ENCODE measurements at places on chromosomes 4 and X. TPM values are rescaled to one million over a fixed set of nuclear protein-coding genes. Genes with fewer than 3 reads are reported as not detected.

MAOA gene
- total RNA-seq = 23.3 TPM

- no peak for DNase-seq
Observed at GRCh38 chr4:163566257-163566796, 71.8 kb downstream of the TMA16 start.

- no peak for DNase-seq
Observed at GRCh38 chr4:7757501-7758471, 181.9 kb downstream of the AFAP1 start.

DNA sequence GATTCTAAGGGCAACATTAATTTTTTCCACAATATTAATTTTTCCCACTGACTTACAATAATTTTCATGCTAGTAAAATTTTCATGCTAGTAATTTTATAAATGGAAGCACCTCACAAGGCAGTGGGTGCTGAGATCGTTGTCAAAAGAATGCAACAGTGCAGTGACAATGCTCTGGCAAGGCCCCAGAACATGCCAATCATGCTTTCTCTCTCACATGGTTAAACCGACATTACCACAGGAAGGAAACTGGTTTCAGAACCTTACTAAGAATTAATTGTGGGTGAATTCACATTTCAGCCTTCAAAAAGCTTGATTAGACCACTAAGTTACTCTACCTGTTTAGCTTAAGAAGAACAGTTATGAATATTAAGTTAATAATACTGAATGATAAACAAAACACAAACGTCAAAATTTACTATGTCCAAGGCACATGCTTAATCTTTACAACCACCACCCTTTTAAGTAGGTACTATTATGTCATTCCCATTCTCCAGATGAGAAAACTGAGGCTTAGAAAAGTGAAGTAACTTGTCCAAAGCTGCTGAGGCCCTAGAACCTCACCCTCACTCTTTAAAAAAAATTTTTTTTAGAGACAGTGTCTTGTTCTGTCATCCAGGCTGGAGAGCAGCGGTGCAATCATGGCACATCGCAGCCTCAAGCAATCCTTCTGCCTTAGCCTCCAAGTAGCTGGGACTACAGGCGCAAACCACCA is 10.0 kb upstream of the OPHN1 start:
- DNase-seq = no peak

DNA sequence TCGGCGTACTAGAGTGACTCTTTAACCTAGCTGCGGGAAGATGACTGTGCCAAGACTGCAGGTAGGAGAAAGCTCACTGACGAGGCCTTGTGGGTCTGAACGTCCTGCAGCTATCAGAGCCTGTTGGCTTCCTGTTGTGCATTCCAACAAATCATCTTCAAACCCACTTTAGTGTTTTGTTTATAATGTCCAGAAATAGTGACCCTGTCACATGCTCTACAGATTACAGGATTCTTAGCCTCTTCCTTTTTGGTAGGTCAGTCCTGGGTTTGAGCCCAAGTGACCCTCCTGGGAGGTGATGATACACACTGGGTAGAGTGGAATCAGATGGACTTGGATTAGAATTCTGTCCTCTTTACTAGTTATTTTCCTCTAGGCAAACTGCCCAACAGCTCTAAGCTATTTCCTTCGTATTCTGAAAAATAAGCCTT is 33.2 kb downstream of the HTT start:
- no peak for DNase-seq

GRCh38 chr4:24266951-24267722 is 317.2 kb downstream of the DHX15 start:
- no peak for DNase-seq

XKRX gene
- 0.90 TPM for total RNA-seq
